NCI-H345 (cell line): ENCODE measurements at places on chromosomes 1 and 21.

DNA sequence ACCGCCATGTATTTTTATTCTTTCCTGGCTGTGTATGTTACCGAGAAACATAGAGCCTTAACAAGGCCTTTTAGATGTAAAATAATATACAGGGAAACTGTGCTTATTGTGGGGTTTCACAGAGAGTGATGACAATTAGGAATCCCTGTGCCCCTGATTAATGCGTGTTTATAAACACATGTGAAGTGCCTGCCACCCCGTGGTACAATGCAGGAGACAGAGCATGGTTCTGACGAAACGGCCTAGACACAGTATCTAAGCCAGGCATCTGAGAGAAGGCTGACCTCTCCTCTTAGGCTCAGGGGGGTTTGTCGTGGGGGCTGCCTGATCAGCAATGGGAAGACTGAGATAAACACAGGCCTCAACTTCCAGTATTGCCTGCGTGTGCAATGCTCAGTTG, 200.0 kb downstream of the AJAP1 start:
- DNase-seq, result no peak

DNA sequence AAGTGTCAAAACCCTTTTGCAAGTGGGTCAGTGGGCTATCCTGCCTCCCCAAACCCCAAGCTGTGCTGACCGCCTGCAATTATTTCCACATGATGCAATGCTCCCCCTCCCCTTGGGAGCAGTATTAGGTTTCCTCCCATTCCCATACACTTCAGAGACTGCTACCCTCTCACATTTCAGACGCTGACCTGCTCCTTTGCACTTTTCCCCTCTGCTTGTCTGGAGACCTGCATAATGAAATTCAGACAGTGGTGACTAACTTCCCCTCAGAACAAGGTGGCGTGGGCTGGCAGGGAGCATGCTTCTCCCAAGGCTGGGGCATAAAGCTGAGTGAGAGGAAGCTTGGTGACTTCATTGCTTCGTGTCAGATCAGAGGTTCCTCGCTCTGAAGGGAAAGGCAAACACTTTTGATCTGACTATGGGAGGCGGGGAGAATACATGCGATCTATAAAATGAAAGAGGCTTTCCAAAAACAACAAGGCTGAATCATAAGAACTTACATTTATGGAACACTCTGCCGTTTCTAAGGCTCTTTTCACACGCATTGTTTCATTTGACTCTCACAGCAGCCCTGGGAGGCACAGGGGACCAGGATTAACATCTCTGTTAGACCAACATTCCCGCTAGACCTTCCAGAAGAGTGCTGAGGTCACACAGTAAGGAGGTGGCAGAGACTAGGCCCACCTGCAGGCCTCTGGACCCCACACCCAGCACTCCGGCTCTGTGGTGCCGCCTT, 27.5 kb upstream of the ROR1 start:
- no peak for DNase-seq

GRCh38 chr1:17097787-17098186, 21.5 kb downstream of the PADI2 start:
- no peak for DNase-seq

DNA sequence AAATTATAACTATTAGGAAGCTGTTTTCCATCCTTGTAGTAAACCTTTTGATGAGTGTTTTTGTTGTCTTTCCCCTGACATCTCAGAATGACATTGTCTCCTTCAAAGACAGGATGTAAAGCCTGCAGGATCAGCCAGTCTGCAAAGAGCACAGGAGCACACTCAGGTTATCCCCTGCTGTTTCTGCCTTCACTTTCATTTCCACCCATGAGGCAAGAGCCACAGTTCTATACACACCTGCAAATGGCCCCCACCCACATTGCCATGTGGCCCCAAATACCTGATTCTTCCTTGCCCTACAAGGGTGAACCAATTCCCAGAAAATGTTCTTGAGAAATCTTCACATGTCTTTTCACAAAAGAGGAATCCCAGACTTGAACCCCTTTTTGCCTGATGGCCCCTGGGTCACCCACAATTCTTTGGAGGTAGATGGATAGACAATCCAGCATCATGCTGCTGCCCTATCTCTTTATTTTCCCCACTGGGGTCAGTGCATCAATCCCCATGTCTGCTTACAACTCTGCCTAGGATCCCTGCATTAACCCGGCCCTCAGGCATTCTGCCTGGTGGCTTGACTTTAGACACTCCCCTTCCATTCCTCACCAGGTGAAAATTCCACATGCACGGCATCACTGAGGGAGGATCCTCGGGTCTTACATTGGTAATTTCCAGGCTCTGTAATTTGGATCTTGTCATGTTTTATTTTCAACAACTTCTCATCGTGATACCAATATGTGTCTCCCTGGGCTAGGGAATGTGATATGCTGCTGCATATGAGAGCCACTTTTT, 2.6 kb downstream of the FCRL3 start:
- DNase-seq, result no peak

DNA sequence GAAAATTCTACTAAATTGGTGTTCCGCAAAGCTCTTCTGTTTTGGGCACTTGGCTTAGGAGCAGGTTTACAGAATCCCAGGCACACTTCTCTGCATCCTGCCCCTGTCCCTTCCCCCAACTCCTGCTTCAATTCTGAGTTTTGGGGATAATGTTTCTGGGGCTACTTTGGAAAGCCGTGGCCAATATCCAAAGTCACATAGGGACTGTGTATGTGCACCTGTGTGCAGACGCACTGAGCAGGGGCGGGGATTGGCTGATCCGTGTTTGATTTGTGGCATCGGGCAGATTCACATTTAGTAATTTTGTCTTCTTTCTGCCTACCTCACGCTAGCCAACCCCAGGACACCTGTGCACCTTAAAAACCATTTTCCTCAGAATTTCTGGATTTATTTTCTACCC, 491.9 kb downstream of the SIPA1L2 start:
- DNase-seq, result no peak

GRCh38 chr1:23174426-23175110, 5.9 kb upstream of the LUZP1 start:
- DNase-seq, result no peak

DNA sequence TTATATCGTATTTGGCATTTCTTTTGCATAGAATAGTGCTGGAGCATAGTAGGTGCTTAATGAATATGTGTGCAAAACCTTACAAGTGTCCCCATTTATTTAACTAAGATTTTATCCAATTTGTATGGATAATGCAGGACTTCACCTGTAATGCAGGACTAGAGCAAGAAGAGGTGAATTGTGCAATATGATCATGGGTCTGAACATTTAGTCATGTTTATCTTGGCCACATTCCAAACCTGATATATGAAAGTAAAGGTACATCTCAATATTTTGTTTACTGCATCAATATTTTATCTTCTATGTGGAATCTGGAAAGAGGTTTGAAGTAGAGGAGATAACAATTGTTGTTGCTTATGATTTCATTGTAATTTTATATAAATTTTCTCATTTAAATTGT, 1626.7 kb upstream of the B3GALT2 start:
- DNase-seq, result peak; percentile 22

DNA sequence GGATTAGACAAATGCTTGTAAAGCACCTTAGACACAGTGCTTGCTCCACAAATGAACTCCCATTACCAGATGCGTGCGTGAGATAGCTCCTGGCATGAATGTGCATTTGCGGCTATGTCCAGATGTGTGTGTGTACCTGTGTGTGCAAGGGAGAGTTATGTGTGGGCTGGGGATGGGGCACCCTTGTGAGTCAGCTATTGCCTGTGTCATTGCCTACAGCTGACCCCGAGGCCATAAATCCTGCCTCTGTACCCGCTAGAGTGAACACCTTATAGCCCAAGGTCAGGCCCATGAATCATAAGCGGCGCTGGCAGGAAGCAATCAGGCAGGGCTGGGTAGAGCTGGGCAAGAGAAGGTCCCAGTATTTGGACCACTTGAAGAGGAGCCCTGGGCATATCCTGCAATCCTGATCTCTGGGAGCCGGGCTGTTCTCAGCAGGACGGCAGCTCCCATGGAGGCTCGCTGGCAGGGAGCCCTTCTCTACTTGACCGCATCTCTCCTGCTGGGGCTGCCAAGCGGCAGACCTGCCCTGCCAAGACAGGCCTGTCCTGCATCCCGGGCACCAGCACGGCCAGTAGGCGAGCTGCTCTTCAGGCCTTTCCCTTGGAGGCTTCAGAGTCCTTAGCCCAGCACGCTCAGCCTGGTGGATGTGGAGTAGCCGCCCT, 86.4 kb downstream of the TMEM53 start:
- DNase-seq, result peak; percentile 27

DNA sequence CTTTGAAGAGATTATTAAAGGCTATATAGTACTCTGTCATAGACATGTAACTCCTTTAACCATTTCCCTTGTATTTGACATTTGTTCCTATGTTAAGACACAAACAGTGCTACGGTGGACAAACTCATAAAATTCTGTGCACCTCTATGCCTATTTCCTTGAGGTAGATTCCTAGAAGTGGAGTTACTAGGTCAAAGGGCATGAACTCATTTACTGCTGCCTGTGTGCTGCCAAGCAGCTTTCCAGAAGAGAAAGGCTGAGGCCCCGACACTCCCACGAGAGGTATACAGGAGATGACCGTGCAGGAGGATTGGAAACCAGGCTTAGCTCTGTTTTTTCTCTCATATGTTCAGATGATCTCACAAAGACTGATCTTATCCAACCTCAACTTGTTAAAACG, 34.4 kb upstream of the TENT5C start:
- no peak for DNase-seq

DNA sequence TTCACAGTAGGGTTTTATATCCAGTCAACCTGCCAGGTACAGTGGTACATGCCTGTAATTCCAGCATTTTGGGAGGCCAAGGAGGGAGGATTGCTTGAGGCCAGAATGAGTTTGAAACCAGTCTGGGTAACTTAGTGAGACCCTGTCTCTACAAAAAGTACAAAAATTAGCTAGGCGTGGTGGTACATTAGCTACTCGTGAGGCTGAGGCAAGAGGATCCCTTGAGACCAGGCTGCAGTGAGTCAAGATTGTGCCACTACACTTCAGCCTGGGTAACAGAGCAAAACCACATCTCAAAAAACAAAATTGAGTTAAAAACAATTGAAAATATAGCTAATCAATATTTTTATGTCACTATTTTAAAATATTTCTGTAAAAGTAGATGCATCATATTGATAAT, 33.2 kb downstream of the DDI2 start:
- no peak for DNase-seq

GRCh38 chr1:90486134-90486824, 230.8 kb downstream of the BARHL2 start:
- DNase-seq, result no peak

DNA sequence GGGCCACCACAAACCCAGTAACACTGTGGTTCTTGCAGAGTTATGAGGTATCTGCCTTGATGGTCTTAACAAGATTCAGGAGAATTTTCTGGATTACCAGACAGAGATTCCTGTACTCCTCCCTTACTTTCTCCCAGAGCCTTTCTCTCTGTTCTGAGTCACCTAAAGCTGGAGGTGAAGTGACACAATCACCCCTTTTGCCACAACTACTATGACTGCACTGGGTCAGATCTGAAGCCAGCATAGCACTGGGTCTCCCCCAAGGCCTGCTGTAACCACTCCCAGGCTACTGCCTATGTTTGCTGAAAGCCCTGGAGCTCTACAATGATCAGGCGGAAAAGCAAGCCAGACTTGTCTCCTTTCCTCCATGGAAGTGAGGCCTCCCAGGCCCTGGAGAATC, 156.7 kb upstream of the NEGR1 start:
- DNase-seq, result no peak

GRCh38 chr1:1973716-1974642, 29.6 kb downstream of the CFAP74 start:
- no peak for DNase-seq

GRCh38 chr1:21397813-21398188, 42.1 kb upstream of the NBPF3 start:
- no peak for DNase-seq

- DNase-seq, result no peak
These were observed 38.2 kb downstream of the ARID1A start for GRCh38 chr1:26733982-26734381.

DNA sequence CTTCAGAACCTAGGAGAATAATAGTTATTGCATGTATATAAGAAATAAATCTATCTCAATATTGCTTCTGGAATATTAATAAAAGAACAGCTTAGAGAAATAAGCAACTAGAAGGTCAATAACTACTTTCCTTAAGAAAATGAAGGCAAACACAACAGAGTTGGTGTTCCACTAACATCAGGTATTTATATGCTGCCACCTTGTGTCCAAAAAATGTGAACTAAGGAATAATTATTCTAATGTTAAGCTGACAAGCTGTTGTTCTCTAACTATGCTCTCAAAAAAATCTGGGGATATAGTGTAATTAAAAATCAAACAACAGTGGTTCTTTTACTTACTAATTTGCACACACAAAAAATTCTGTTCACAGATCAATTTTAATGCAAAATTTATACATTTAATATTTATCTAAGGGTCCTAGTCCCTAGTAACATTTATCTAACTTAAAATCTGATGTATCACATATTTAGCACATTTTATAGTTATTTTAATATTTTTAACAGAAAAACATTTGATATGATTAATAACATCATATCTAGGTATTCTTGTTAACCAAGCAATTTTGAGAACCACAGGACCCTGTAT, 39.6 kb downstream of the UCHL5 start:
- DNase-seq, result peak; percentile 45

GRCh38 chr1:185998391-185998790, 264.2 kb downstream of the HMCN1 start:
- DNase-seq, result no peak

- DNase-seq, result no peak
These were observed 63.7 kb upstream of the IGSF5 start for GRCh38 chr21:39681257-39681656.

DNA sequence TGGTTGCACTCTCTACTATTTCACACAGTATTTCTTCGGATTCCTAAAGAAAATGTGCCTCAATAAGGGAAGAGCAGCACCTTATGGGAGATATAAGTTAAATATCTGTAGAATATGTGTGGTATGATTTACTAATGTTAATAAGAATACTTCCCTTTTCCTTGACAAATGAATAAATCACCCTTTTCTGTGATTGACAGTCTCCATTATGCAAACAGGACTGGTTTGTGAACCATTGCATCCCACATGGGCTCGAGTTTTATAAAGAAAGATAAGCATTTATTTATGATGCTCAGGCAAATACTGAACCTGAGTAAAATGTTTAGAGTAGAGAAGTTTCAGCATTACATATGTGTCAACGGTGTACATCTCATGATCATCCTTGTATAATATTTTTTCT, 587.7 kb upstream of the BRINP3 start:
- DNase-seq, result no peak

DNA sequence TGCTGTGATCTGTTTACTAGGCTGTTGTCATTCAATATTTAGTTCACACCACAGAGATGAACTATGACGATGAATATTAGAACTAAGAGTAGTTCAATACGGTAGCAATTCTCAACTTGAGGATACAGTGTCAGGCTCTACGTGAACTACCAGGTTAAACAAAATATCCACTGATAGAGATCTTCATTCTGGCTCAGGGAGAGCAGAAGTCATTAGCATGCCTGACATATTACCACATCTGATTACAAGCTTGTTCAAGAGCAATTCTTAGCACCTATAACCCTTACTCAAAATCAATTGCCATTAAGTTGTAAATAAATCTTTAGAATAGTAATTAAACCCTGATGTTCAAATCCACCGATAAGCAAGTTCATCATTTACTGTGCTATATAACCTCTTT, 207.2 kb downstream of the CHRM3 start:
- no peak for DNase-seq

GRCh38 chr1:50279622-50280330, 143.5 kb downstream of the DMRTA2 start:
- DNase-seq, result no peak
